ENCODE measurements at places on chromosomes 5 and 9.

GRCh38 chr9:130421802-130422276, 22.9 kb upstream of the ASS1 start:
- no peak for DNase-seq

DNA sequence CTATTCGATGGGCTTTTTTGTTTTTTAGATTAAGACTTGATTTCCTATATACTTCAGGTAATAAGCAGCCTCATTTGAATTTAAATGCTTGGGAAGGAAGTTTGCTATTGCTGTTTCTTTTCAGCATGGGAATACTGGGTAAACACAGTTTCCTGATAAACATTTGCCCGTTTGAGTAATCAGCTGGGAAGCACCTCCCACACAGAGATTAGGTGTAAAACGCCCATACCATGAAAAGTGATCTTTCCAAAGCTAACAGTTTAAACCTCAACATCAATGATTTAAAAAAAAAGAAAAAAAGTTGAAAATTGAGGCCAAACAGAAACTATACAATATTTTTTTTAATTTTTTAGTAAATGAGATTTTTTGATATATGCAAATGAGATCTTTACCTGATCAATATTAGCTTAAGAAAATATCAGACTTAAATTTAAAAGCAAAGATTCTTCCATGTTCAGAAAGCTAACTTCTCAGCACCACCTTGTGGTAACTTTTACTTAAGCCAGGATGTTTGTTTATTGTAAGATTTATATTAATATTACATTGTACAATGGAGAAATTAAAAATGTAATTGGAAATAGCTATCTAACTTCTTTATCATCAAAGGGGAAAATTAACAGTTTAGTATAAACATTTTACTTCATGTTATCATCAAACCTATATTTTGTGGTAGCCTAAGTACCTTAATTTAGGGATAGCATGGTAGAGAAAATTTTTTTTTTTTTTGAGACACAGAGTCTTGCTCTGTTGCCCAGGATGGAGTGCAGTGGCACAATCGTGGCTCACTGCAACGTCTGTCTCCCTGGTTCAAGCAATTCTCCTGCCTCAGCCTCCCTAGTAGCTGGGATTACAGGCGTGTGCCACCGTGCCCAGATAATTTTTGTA, 39.8 kb downstream of the F2RL2 start:
- DNase-seq = no peak

GRCh38 chr9:136339173-136339957, 12.0 kb downstream of the GPSM1 start:
- DNase-seq = peak; percentile 24

- no peak for DNase-seq
Observed at GRCh38 chr5:179603308-179603707, 20.2 kb downstream of the HNRNPH1 start.

- no peak for DNase-seq
Observed at GRCh38 chr5:139863361-139863760, 67.8 kb downstream of the PSD2 start.

DNA sequence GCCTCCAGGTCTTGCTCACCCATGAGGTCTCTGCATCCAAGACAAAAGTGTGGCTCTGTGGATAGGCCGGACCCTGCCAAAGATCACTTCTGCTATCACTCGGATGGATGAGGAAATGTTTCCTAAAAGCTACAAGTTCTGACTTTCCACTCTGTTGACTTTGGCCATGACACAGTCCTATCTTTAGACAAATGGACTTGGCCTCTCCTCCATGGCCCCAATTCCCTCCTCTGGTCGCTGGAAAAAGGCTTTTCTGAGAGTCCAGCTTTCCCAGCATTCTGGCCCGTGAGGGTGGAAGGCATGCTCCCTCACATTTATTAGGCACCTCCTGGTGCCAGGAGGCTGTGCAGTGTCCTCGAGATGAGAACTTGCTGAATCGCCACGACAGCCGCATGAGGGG, 83.1 kb downstream of the COL27A1 start:
- DNase-seq = no peak

- DNase-seq = no peak
Observed at GRCh38 chr5:111747337-111747736, 9.7 kb downstream of the NREP start.

DNA sequence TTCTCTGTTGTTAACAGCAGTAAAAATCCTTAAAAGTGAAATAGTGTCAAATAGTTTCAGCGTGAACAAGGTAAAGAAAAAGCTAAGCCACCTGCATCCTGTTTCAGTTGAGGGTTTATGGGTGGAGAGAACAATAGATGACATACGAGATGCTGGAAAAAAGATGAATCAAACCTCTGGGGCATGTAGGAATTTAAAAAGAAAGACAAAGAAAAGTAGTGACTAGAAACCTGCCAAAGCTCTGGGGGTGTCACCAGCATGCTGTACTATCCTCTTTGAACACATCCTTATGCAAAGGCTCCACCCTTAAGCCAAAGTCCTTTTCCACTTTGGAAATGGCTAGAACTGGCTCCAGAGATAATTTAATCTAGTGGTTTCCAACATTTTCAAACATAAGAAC, 22.2 kb downstream of the SCAI start:
- no peak for DNase-seq

DNA sequence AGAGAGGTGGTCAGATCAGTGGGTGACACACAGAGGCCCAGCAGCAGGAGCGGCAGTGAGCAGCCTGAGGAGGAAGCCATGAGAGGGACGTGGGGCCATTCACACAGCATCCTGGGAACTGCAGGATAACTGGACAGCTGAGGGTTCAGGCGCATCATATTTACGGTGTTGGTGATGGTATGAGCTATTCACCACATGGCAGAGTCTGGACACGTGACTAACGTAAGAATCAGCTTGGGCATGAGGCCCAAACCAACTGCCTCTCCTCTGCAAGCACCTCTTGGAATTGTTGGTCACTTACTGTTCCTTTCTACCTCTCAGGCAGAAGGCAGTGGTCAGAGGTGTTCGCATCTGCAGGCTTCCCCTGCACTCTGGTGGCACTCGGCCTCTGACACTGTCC, 141.1 kb downstream of the ENTREP1 start:
- DNase-seq = no peak

GRCh38 chr5:24094081-24094679, 550.6 kb downstream of the CDH10 start:
- no peak for DNase-seq

- no peak for DNase-seq
Observed at GRCh38 chr5:104778-105296, 12.9 kb downstream of the PLEKHG4B start.

DNA sequence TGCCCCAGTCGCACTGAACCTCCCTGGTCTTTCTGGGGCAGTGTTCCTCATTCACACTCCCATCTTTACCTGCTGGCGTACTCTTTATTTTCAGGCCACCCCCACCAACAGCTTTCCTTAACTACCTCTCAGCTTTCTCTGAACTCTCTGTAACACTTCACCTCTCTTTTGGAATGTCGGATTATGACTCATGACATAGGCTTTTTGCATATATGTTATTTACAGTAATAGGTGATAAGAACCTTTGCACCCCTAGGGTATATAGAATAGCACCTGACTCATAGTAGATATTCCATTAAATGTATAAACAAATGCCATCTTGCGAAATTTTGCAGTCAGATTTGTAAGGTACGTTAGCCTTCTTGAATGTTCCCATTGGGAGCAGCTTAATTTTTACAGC, 52.9 kb upstream of the MIER3 start:
- DNase-seq = no peak

GRCh38 chr5:8844206-8844605, 701.7 kb downstream of the SEMA5A start:
- no peak for DNase-seq

DNA sequence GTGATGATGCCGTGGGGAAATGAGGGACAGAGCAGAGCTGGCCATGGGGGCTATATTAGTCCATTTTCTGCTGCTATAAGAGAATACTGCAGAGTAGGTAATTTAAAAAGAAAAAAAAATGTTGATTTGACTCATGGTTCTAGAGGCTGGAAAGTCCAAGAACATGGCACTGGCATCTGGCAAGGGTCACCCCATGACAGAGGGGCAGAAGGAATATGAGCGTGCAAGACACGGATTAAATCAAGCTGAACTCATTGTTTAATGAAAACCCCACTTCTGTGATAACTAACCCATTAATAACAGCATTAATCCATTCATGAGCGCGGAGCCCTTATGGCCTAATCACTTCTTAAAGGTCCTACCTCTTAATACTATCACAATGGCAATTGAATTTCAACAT, 68.8 kb downstream of the SNX18 start:
- DNase-seq = no peak

DNA sequence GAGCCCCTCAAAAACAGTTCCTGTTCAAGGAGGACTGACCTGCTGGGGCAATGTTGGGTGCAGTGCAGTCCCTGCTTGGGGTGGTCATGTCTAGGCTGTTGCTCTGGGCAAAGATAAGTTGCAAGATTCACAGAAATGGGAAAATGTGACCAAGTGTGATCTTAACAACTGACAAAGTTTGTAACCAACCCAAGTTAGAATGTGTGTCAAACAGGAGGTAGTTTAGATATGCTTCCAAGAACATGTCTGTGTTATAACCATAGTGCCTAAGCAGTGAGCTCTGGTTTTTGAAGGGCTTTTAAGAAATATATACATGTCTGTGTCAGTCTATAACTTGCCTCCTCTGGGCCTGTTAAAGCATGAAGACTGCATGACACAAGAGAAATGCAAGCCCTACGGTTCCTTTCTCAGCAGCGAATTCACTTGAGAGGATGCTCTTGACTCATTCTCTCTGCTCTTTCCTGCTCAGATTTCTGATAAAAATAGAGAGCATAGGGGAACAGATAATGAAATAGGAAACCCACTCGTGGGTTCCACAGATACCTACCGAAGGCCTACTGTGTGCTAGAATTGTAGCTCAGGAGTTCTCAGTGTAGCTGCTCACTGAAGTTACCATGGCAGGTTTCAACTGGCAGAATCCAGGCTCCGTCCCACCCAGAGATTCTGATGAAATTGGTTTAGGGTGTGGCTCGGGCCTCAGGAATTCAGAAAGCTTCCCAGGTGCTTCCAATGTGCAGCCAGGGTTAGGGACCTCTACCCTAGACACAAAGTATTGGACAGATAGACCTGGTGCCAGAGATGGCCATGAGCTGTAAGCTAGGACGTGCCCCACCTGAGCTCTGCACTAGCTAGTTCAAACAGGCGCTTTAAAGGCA, 52.4 kb downstream of the ARHGEF37 start:
- no peak for DNase-seq

- DNase-seq = peak; percentile 68
Observed at GRCh38 chr9:69035438-69036308, at the start of gene FXN. Gene FXN, plus strand, starts transcription at chr9:69035752. Its CDS starts 31 bp downstream, at chr9:69035783.

- DNase-seq = no peak
Observed at GRCh38 chr5:169296419-169297143, 4.4 kb downstream of the SLIT3 start.

- DNase-seq = no peak
Observed at GRCh38 chr5:132456296-132456986, 34.1 kb downstream of the IRF1 start.

DNA sequence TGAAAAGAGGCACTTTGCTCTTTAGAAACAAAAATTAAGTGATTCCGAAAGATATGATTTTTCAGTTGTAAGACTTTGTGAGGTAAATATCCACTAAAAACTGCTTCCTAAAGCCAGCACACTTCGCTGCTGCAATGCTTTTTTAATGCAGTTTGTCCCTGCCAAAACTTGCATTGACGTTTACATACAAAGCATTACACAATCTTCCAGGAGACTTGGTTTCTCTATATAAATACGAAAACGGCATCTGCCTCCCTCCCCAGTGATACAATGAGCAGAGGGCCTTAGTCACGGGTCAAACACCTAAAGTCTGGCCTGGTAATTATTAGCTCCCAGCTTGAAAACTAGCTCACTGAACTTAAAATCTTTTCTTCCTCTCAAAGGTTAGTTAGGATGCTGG, 170.7 kb downstream of the TSSK1B start:
- DNase-seq = no peak

- DNase-seq = no peak
Observed at GRCh38 chr9:137042751-137043727, 2.9 kb downstream of the NPDC1 start.

DNA sequence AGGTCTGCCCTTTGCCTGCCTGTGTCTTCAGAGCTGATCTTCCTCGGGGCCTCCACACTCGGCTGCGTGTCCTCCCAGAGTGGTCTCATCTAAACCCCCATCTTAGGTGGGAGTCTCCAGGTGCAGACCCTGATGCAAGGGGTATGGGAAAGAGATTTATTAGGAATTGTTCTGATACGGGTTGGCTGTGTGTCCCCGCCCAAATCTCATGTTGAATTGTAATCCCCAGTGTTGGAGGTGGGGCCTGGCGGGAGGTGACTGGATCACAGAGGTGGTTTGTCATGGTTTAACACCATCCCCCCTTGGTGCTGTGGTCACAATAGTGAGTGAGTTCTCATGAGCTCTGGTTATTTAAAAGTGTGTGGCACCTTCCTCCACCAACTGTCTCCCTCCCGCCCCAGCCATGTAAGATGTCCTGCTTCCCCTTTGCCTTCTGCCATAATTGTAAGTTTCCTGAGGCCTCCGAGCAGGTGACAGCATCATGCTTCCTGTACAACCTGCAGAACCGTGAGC, 208.4 kb downstream of the AOPEP start:
- DNase-seq = no peak

DNA sequence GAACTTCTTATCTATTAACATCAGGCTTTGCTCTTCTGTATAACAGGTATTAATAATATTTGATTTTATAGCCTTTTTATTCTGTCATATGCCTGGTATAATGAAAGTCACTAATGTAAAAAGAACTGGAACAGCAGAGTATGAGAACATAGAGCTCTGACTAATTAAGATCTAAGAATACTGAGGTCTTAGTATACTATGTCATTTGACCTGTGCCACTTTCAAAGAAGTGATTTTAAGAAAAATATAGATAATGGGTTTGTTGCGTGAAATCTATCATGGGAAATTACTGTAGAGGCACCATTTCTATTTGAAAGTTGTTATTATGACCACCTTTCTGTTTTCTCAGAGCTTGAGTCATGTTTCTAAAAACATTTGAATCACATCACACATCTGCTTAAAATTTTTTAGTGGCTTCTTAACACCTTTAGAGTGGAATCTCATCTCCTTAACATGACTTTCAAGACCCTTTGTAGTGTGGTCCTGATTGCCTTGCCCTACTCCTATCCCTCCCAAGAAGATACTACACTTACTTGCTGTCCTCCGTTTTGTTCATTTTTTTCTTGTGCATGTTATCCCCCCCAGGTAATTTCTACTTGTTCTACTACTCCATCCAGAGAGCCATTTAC, 14.3 kb downstream of the WDR36 start:
- no peak for DNase-seq

- no peak for DNase-seq
Observed at GRCh38 chr9:78089111-78089510, 57.5 kb upstream of the GNAQ start.

DNA sequence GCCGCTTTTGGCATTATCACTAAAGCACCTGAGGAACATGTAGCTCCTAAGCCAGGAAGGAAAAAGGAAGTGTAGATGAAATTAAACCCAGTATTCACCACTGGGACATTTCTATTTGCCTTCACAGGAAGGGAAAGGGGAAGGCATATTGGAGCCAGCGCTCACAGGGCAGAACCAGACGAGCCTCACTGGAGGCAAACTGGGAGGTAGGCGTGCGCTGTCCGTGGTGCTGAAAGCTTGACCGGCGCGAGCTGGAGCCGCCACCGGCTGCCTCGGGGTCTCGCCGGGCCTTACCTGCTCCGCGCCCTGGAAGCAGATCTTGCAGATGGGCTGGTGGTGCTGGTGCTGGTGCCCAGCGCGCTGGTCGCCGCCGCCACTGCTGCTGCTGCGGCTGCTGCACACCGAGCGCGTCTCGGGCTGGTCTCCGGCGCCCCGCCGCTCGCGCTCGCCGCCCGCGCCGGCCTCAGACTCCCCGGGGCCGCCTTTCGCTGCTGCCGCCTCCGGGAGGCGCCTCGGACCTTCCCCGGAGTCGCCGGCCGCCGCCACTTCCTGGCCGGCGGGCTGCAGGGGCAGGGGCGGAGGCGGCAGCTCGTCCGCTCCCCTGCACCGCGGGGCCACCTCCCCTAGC, 732 bp downstream of the MARCHF11 start:
- DNase-seq = no peak

Data from activated naive CD4-positive, alpha-beta T cell (primary cell).